ENCODE measurements at places on chromosomes 6 and 20.

GRCh38 chr6:170545405-170545804 is 7.7 kb downstream of the PSMB1 start:
- no peak for DNase-seq

- DNase-seq = no peak
Measured at GRCh38 chr20:54027704-54028103, 42.7 kb downstream of the BCAS1 start.

- no peak for DNase-seq
Measured at GRCh38 chr6:169559592-169559991, 142.2 kb downstream of the WDR27 start.

DNA sequence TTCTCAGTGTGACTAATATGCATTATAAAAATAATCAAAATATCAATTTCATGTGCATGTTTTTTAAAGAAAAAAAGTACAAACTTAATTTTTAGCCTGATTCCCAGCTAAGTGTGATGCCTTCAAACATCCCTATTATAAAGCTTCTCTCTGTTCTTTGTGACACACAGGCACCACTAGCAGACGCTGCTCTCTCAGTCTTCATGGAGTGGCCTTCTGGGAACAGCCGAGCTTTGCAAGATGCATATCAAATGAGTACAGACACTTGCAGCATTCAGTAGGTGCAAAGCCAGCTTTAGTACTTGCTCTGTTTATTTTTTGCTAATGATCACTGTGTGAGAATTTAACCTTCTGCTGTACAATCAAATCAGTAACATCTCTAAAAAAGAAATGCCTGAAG is 340.0 kb downstream of the ADGRB3 start:
- no peak for DNase-seq

DNA sequence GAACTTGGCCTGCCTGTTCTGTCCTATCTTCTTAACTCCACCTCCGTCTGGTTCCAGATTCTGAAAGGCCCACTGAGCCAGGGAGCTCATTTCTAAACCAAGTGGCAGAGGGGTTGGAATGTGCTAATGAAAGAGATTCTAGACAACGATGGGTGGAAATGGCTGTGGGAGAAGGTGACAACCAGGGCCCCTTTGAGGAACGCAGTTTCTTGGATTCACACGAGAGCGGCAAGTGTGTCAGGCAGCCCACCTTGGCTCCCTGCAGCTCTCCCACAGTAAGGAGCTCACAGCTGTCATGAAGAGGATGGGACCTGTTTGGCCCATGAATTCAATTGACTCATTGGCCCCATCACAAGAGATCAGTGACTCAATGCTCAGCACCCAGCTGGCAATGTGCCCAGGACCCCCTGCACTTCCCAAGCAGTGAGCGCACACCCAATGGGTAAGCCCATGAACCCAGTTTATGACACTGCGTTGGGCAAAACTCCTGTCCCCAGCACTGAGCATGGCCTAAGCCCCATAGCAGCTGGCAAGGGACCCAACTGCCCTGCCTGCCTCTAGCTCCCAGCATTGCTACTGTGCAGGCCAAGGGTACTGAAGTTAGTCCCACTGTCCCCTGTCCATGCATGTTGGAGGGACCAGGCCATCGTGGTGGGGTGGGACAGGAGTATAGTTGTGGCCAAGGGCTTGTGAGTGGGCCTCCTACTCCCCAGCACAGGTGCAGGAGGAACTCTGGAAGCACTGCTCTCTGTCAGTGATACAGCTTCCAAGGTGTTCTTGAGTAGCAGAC is 16.4 kb downstream of the MRPS18A start:
- no peak for DNase-seq
